ENCODE measurements at places on chromosomes 2 and 18.

GRCh38 chr2:229695961-229696360 lies 18.4 kb downstream of the DNER start:
- no peak for DNase-seq

GRCh38 chr2:192159736-192160135 lies 35.0 kb downstream of the TMEFF2 start:
- DNase-seq = no peak

- DNase-seq = no peak
These were observed 60.0 kb downstream of the MAPK4 start for GRCh38 chr18:50619861-50620275.

- no peak for DNase-seq
These were observed 13.0 kb downstream of the VIL1 start for GRCh38 chr2:218431878-218432277.

DNA sequence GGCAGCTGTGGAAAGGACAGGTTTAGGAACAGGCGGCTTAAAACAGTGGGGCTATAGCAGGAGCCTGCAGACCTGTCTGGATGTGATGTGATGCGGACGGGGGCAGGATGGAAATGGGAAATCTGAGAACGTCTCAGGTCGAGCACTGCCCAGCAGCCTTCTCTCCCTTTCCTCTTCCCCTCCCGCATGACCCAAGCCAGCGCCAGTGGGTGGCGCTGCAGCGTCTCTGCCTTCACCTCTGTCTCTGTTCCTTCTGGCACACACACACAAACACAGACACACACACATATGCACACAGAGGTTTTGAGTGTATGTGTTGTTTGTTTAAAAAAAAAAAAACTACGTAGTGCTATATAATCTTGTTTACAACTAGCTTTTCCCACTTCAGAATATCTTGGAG lies 82.0 kb upstream of the SLC66A3 start:
- DNase-seq = no peak

DNA sequence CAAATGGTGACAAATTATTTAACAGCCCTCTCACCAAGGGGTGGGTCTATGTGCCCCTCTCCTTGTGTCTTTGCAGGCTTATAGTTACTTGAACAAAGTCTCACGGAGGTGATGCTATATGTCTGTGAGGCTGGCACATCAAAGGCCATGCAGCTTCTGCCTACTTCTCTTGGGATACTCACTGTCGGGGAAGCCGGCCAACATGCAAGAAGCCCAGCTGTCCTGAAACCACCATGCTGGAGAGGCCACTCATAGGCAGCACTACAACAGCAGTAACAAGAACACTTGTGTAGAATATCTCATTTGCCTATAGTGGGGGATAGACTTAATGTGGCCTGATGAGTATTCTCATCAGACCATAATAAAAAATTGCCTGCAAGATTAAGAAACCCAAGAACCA lies 233.7 kb upstream of the NCKAP5 start:
- no peak for DNase-seq

- DNase-seq = no peak
These were observed 127.7 kb downstream of the CAPN13 start for GRCh38 chr2:30679426-30680088.

- DNase-seq = no peak
These were observed 121.8 kb downstream of the GLI2 start for GRCh38 chr2:120857422-120857821.

DNA sequence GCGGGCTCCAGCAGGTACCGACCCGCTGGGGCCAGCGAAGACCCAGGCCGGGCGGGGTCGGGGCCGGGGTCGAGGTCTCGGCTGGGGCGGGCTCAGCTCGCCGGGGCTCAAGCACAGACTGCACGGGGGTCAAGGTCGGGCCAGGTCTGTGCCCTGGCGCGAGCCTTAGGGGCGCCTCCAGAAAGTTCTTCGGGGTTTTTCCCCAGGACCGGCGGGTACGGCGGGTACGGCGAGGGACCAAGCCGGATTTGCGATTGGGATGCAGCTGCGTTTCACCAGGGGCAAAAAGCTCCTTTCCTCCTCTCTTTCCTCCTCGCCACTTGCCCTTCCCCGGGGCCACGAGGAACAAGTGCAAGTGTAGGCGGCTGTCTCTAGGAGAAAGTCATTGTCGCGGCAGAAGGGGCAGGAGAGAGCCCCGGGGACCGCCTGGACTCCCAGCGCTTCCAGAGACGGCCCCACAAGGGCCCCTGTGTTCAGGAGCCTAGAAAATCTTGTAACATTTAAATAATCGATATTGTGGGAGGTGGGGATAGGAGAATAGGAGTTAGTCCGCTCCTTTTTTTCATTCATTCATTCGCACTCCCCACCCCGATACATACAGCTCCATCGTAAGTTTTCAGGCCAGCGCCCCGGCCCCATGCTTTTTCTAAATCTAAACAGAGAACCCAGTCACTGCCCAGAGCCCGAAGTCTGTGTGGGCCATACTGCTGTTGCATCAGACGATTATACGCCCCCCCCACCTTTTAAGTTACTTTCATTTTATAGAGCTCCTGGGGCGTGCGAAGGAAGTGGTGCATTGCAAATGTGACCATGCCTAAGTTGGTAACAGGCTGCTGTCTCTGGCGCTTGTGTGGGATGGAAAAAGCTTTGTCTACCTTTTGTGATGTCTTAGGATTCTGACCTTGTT lies 679 bp downstream of the PMAIP1 start:
- DNase-seq = peak; percentile 35

GRCh38 chr2:38187541-38188011 lies 111.6 kb upstream of the CYP1B1 start:
- no peak for DNase-seq

GRCh38 chr18:59047321-59048047 lies 92.2 kb upstream of the SEC11C start:
- no peak for DNase-seq

DNA sequence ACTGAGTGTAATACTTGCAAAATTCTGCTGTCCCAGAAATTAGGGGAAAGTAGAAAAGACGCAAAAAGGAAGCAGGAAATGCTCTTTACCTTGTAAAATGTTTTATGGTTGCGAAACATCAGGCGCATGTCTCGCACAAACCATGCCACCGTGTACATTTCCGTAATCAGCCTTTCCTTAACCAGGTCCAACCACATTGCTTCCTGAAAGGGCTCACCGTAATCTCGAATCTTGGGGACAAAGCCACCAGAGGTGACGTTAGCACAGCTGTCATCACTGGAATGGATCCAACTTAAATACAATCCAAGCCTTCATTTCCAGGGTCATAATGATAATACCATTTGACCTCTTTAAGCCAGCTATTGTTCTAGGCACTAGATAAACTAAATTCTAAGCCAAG lies 49.3 kb downstream of the SP110 start:
- no peak for DNase-seq

GRCh38 chr2:112087346-112088020 lies 32.4 kb downstream of the TMEM87B start:
- no peak for DNase-seq

- DNase-seq = no peak
These were observed 10.8 kb downstream of the TUBB6 start for GRCh38 chr18:12318857-12319256.

DNA sequence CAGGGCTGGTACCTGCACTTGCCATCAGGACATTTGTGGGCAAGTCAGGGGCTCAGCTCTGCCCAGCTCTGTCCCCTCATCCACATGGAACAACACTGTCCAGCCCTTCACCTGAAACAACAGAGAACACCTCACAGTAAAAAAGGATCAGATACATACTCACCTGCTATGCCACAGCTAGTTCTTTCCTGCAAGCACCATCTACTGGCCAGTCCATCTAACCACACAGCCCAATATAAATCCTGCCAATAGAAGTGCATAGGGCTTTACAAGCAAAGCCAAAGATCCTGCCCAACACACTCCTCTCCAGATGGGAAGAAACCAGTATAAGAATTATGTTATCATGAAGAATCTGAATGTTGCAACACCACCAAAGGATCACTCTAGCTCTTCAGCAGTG lies 52.2 kb upstream of the GALNT13 start:
- DNase-seq = no peak

- peak; percentile 13 for DNase-seq
These were observed 323.2 kb downstream of the PLCL1 start for GRCh38 chr2:198127627-198128026.

DNA sequence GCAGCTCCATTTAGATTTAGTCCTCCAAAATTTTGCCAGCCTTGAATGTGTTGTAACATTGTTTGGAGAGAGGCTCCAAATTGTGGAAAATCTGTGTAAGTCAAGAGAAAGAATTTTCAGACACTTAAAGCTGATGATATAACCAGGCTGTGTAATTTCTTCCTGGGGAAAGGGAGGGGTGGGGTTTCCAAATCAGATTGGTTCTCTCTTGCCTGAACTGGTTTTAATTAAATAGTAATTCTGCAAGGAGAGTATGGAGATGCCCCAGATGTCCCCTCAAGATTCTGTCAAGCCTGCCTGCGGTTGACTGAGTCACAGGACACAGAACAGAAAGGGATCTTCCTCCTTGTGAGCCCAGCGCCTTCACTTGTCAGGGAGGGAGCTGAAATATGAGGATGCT lies 54.5 kb downstream of the C18orf63 start:
- no peak for DNase-seq

DNA sequence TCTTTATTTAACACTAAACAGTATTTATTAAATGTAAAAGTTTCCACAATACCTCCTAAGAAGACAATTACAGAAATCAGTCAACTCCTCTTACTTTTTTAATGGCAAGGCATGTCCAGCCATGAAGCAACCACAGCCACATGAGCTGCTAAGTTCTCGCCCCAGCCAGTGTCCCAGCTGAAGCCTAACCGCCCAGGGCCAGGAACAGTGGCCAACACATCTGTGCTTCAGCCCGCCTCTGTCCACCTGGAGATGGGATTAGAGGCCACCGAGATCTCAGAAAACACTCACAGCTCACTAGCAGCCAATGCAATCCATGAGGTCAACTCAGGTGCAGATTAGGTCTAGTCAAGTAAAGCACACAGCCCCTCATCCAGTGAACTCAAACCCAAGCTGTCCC lies 40.2 kb downstream of the PID1 start:
- no peak for DNase-seq

DNA sequence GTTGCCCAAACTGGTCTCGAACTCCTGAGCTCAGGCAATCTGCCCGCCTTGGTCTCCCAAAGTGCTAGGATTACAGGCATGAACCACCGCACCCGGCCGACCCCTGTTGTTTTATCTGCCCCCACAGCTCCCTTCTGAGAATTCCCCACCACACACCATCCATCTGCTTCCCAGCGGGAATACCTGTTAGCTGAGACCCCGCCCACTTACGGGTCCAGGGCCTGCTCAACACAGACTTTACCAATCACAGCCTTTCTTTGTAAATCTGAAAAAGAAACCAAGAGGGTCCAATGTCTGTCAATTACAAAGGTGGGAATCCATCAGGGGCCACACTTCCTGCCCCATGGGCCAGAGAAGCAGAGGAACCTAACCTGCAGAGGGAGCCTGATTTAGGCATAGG lies 14.2 kb upstream of the CABLES1 start:
- DNase-seq = no peak

DNA sequence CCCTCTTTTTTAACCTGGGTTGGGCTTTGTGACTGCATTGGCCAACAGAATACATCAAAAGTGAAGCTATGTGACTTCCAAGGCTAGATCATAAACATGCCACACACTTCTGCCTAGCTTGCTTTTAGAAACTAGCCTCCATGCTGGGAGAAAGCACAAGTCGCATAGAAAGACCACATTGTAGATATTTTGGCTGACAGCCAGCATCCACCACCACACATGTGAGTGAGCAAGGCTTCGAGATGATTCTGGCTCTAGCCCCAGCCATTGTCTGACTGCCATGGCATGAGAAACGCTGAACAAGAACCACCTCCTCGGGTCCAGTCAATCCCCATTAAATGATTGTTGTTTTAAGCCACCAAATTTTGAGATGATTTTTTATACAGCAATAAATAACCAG lies 66.8 kb upstream of the STPG4 start:
- no peak for DNase-seq

- no peak for DNase-seq
These were observed 153.4 kb downstream of the BAZ2B start for GRCh38 chr2:159462961-159463360.

GRCh38 chr18:74450626-74451025 lies 6.5 kb downstream of the DIPK1C start:
- no peak for DNase-seq

GRCh38 chr18:77949355-77949973 lies 699.8 kb downstream of the GALR1 start:
- DNase-seq = no peak

- no peak for DNase-seq
These were observed 158.1 kb downstream of the TANC1 start for GRCh38 chr2:159126432-159127022.

DNA sequence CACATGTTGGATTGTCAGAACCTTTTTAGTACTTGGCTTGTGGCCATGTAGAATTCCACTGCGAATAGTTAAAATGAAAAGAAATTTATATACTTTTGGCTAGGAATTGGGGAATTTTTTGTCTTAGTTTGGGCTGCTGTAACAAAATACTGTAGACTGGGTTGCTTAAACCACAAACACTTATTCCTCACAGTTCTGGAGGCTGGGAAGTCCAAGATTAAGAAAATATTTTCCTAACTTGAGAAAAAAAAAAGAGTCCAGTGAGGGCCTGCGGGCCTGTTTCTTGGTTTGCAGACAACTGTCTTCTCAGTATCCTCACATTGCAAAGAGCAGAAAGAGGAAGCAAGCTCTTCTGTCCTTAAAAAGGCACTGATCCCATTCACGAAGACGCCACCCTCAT lies 81.9 kb downstream of the CD226 start:
- no peak for DNase-seq

DNA sequence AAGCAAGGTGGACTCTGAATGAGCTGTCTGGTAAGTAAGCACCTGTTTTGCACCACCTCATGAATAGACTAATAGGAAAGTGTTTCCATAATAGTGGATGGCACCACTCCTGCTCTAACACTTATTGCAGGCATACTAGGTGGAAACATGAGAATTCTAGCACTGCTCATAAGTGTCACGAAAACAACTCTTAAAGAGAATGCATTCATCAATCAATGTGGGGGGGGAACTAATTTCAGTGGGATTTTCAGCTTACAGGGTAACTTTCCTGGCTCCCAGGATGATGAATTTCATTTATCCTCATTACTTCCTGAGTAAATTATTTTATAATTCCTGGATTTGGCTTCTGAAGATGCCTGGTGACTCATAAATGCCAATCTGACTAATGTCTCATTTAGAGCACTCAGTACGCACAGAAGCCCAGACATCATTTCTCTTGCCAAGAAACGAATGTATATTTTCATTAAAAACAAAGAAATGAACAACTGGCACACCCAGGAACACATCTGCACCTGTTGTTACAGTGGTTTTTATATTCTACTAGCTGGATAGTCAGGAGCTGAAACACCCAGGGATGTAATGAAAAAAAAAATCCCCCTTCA lies 129.6 kb downstream of the PID1 start:
- no peak for DNase-seq

- DNase-seq = peak; percentile 26
These were observed 47.3 kb downstream of the C2orf42 start for GRCh38 chr2:70143314-70144150.

All from stimulated activated CD4-positive, alpha-beta T cell treated with anti-CD3 and anti-CD28 coated beads, Interleukin-12 subunit alpha, Interleukin-12 subunit beta, amount 100 ng/mL, for 24 hours (primary cell).